T-cell (primary cell): ENCODE measurements at places on chromosomes 6 and 20. TPM values are rescaled to one million over a fixed set of nuclear protein-coding genes. Genes with fewer than 3 reads are reported as not detected.

Gene PAX1
- not detected for total RNA-seq

Gene STX16
- total RNA-seq: 170 TPM

Gene AHCY
- total RNA-seq: 26.5 TPM

Gene MATN4
- not detected for total RNA-seq

Gene MICB
- 15.9 TPM for total RNA-seq

- no peak overlapping the region for H3K27ac ChIP-seq
- no peak overlapping the region for H3K4me3 ChIP-seq
- H3K4me1 ChIP-seq: peaks cover 30% of the 10 kb centered on the region
- H3K36me3 ChIP-seq: no peaks in the 10 kb centered on the region
- H3K27me3 ChIP-seq: no peaks in the 10 kb centered on the region
Measured at GRCh38 chr6:45445749-45446549, 68.2 kb upstream of the SUPT3H start.

DNA sequence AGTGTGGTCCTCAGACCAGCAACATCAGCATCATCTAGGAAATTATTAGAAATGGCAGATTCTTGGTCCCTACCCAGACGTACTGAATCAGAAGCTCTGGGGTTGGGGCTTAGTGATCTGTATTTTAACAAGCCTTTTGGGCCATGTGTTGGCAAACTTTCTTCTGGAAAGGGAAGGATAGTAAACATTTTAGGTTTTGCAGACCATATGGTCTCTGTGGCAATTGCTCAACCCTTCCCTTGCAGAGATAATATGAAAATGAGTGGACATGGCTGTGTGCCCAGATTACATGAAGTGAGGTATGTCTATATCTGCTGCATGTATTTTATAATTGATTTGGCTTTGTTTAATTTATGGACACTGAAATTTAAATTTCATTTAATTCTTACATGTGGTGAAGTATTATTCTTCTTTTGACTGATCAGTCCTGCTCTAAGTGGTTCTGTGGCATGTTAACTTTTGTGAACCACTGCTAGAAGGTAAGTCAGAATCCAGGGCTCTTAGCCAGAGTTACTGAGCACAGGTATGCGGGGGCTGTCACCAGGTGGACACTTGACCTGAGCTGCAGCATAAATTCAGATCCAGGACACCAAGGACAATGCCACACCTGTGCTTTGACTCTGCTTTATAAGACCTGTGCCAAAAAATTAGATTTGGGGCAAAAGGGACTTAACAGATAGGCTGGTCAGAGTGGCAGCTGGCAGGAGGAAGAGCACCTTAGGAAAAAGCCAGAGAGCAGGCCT is 43.2 kb downstream of the LY86 start:
- H3K27me3 ChIP-seq: no peaks in the 10 kb centered on the region
- H3K36me3 ChIP-seq: peaks cover 4% of the 10 kb centered on the region
- H3K27ac ChIP-seq: no peak overlapping the region
- DNase-seq: no peak
- H3K4me1 ChIP-seq: peaks cover 6% of the 10 kb centered on the region

DNA sequence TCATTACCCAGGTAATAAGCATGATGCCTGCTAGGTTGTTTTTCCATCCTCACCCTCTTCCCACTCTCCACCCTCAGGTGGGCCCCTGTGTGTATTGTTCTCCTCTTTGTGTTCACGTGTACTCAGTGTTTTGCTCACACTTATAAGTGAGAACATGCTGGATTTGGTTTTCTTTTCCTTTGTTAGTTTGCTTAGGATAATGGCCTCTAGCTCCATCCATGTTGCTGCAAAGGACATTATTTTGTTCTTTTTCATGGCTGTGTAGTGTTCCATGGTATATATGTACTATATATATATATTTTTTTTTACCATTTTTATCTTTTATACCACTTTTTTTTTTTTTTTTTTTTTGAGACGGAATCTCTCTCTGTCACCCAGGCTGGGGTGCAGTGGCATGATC is 71.9 kb downstream of the RSPH3 start:
- H3K36me3 ChIP-seq: no peaks in the 10 kb centered on the region
- H3K27me3 ChIP-seq: no peaks in the 10 kb centered on the region
- no peak for DNase-seq
- H3K27ac ChIP-seq: no peak overlapping the region

DNA sequence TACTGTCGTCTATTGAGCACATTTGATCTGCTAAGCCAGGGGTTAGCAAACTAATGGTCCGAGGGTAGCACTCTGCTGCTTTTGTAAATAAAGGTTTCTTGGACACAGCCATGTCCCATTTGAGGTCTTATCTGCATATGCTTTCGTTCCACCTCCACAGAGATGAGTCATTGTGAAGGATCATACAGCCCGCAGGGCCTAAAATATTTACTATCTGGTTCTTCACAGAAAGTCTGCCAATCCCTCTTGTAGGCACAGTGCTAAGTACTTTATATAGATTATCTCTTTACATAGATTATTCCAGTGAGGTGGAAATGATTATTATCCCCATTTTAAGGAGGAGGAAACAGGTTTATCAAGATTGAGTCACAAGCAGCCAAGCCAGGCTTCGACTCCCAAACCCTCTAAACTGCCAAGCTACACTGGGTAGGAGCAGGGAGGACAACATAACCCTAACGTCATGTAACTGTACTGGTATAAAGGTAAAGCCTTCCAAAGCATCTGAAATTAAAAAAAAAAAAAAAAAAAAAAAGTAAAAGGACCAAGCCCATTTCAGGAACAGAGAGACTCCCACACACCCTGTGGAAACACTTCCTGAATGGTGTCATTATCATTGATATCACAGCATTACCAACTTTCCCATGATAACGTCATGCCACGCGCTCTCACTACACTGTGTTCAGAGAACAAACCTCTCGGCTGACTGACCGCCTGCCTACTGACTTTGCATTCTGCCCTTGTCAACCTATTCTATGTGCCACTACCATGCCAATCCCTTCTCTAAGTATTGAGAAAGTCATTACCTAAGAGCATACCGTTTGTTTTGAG is 101.0 kb downstream of the KIF16B start:
- H3K27me3 ChIP-seq: no peaks in the 10 kb centered on the region
- H3K4me1 ChIP-seq: no peaks in the 10 kb centered on the region
- no peak for DNase-seq
- H3K36me3 ChIP-seq: no peaks in the 10 kb centered on the region
- H3K4me3 ChIP-seq: no peak overlapping the region

- no peaks in the 10 kb centered on the region for H3K4me1 ChIP-seq
- DNase-seq: no peak
- no peak overlapping the region for H3K4me3 ChIP-seq
- H3K36me3 ChIP-seq: no peaks in the 10 kb centered on the region
- no peak overlapping the region for H3K27ac ChIP-seq
Measured at GRCh38 chr20:50434653-50435396, 75.4 kb upstream of the PTPN1 start.

GRCh38 chr6:431504-431903 is 40.0 kb downstream of the IRF4 start:
- H3K4me3 ChIP-seq: no peak overlapping the region
- no peak overlapping the region for H3K27ac ChIP-seq
- H3K27me3 ChIP-seq: no peaks in the 10 kb centered on the region
- no peak for DNase-seq

DNA sequence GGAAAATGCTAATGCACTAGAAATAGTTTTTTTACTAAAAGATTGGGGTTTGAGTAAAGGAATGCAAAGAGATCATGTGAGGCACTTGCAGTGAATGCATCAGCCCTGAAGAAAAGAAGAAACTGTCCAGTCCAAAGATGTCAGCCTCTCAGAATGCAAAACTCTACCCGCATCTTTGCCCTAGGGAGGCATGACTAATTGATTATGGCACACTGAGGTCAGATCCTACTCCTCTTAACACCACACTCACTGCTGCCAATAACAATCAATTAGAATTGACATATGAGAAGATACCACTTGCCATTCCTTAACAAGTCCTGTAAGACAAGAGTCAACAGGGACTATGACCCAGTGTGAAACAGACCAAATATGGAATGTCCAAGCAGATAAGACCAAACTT is 262.3 kb upstream of the PLN start:
- no peak overlapping the region for H3K27ac ChIP-seq
- no peaks in the 10 kb centered on the region for H3K27me3 ChIP-seq
- no peak for DNase-seq

- no peak overlapping the region for H3K4me3 ChIP-seq
- no peak for DNase-seq
- H3K27ac ChIP-seq: no peak overlapping the region
- H3K27me3 ChIP-seq: no peaks in the 10 kb centered on the region
- H3K4me1 ChIP-seq: no peaks in the 10 kb centered on the region
Measured at GRCh38 chr20:40279390-40279789, 409.6 kb downstream of the MAFB start.
